Naive thymus-derived CD8-positive, alpha-beta T cell (primary cell): ENCODE measurements at places on chromosomes 3 and 15. TPM values are rescaled to one million over a fixed set of nuclear protein-coding genes. Genes with fewer than 3 reads are reported as not detected.

DNA sequence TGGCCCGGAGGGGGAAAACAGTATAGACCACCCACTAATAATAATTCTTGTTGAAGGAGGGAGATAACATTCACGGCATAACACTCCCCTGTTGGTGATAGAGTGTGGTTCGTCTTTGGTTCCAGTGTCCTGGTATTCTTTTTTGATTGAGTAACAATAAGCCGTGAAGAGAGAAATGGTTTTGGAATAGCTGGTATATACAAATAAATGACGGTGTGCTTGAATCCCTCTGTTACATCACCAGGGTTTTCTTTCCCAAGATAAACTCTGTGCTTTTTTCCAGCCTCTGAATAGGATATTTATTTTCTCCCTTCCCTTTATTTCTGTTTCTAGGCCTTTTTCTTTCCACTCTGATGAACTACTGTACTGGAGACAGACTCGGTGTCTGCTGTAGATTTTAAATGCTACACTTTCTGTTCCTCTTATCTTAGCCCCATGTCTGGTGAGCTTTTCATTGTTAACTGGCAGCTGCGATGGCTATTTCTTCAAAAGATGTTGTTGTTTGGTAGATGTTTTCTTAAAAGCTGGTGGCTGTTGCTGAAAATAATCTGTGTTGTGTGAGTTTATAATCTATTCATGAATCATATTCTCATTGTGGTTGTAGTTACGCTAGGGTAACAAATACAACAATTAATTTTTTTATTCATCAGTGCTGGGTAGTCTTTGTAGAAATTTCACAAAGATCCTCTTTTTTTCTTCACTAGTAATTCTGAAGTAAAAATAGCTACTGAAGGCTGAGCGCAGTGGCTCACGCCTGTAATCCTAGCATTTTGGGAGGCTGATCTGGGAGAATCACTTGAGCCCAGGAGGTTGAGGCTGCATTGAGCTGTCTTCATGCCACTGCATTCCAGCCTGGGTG is 15.5 kb upstream of the SCAANT1 start:
- DNase-seq, result no peak

Gene SHC4
- not detected for polyA plus RNA-seq

Gene MINAR1
- 0.14 TPM for polyA plus RNA-seq

DNA sequence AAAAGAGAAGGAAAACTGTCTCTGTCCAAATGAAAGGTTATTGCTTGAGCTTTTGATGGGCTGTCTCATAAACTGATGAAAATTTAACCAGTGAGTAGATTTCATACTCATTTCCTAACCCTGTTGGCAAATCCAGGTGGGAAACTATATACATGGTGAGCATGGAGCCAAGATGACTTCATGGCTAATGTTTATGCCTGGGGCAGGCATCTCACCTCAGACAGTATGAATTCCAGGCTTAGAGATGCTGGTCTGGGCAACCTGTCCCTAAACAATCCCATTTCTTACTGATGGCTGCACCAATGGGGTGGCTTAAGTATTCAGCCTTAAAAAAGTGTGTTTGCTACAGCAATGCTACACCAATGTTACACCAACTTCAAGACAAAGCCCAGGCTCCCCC is 58.1 kb downstream of the SLTM start:
- DNase-seq, result no peak

Gene MOBP
- not detected for polyA plus RNA-seq

DNA sequence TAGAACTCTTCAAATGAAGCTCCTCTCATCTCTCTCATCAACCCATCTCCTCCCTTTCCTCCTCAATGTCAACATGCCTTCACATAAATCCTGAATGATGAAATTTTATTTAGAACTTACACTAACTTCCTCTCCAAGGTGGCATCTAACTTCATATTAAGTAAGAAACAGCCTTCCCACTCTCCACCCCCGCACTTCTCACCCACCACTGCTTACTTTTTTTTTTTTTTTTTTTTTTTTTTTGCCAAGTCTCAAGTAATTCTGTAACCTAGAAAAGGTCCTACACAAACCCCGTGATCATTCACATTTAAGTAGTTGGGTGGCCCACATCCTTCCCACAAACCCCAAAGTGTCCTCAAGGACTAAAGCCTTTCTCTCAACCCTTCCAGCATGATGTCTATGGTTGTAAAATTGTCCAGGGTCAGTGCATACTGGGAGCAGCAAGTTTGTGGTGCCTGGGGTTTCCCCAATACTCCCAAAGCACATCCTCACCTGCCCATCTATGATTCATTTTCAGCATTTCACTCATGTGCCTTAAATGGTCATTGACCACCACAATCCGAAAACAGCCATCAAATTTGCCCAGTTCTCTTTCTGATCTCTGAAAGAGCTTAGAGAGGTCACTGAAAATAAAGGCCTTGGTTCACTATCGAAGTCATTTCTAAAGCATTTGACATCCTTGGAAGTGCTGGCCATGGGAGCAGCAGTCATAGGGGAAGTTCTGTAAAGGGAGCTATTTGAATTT is 47.2 kb downstream of the CD86 start:
- no peak for DNase-seq
